ENCODE measurements at places on chromosomes 5 and 9.
A peak's percentile ranks its signal among the peaks of the same experiment; 100 is the strongest.

- DNase-seq: no peak
These were observed 420.4 kb downstream of the CETN3 start for GRCh38 chr5:89988998-89989655.

DNA sequence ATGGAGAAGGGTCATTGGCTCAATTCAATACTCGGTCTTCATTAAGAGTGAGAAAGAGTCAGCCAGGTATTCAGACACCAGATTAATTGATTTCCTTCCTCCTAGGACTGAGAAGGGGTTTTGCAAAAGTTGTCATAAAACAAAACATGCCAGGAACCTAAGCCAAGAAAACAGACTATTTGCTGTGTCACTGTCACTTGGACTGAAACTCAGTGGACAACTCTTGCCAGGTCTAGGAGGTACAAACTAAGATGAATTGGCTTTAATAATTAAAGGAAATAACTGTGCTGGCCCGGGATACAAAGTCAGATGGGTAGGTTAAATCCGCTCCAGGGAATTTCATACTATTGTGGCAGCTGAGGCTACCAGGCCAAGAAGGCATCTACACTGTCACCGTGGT, 71.1 kb upstream of the TBC1D9B start:
- DNase-seq: no peak

DNA sequence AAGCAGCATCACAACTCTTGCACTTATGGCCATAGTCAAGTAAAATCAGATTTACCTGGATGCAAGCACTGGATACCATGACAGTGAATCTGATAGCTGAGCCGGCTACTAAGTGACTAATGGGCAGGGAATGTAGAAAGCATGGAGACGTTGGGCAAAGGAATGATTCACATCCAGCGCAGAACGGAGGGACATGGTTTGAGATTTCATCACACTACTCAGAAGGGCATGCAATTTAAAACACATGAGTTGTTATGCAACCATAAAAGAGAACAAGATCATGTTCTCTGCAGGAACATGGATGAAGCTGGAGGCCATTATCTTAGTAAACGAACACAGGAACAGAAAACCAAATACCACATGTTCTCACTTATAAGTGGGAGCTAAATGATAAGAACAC, 169.1 kb upstream of the PIK3R1 start:
- DNase-seq: peak; percentile 88

- peak; percentile 86 for DNase-seq
These were observed 397.1 kb downstream of the MAN2A1 start for GRCh38 chr5:110086658-110087388.

- no peak for DNase-seq
These were observed 21.4 kb downstream of the COL27A1 start for GRCh38 chr9:114176624-114177291.

GRCh38 chr9:98495530-98495929, 213.2 kb downstream of the GABBR2 start:
- DNase-seq: no peak

GRCh38 chr5:67623078-67623477, 426.5 kb upstream of the CD180 start:
- no peak for DNase-seq

DNA sequence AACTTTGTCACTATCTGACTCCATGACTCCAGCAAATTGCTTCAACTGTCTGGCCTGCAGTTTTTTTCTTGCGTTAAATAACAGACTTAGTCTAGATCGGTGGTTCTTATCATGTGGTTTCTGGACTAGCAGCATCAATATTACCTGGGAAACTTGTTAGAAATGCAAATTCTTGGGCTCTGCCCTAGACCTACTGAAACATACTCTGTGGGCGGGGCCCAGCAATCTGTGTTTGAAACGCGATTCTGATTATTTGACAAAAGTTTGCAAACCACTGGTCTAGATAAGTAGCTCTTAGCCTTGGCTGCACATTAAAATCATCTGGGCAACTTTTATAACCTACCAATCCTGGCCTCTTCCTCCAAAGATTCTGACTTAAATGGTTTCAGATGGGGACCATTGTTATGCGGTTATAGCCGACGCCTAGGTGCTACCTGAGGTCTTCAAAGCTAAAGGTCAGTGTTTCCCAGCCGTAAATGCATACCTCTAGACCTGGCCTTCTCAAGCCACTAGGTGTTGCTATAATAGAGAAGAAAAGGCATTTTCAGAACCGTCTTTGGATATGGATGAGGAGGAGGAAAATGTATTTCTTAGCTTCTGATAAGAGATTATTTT, 74.0 kb downstream of the C9orf85 start:
- no peak for DNase-seq

- DNase-seq: no peak
These were observed 473.5 kb upstream of the DAP start for GRCh38 chr5:11234501-11234911.

- DNase-seq: peak; percentile 10
These were observed 8.3 kb downstream of the BHMT2 start for GRCh38 chr5:79077680-79078365.

DNA sequence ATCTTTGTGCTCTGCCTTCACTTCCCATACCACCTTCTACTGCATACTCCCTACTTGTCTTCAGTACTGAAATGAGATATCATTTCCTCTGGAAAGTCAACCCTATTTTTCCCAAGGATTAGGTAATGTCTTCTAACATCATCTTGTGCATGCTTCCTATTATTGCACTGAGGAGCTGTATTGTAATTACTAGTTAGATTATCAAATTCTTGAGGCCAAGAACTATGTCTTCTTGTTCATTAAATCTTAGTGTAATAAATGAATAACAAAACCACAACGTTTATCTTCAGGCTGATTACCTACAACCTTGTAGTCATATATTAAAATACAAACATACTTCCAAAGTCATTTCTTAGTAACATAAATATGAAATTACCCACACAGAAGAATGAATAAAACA, 87.9 kb upstream of the POU5F2 start:
- DNase-seq: no peak

DNA sequence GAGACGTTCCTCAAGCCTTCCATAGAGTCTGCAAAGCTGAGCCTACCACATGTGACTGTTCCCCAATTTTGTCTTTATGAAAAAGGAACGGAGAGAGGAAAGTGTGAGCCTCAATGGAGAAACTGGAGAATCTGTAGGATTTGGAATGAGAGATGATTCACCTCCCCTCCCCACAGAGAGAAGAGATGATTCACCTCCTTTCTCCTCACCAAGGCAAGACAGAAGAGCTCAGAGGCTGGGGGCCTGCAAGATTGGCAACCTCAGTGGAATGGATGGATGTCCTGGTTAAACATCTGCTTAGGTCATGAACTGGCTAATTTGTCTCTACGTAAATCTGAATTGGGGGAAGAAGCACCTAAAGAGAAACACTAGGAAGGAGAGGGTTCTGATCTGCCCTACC, 17.0 kb upstream of the MOCS2 start:
- peak; percentile 63 for DNase-seq

- DNase-seq: peak; percentile 95
These were observed 11.8 kb upstream of the ACTBL2 start for GRCh38 chr5:57494104-57495098.

DNA sequence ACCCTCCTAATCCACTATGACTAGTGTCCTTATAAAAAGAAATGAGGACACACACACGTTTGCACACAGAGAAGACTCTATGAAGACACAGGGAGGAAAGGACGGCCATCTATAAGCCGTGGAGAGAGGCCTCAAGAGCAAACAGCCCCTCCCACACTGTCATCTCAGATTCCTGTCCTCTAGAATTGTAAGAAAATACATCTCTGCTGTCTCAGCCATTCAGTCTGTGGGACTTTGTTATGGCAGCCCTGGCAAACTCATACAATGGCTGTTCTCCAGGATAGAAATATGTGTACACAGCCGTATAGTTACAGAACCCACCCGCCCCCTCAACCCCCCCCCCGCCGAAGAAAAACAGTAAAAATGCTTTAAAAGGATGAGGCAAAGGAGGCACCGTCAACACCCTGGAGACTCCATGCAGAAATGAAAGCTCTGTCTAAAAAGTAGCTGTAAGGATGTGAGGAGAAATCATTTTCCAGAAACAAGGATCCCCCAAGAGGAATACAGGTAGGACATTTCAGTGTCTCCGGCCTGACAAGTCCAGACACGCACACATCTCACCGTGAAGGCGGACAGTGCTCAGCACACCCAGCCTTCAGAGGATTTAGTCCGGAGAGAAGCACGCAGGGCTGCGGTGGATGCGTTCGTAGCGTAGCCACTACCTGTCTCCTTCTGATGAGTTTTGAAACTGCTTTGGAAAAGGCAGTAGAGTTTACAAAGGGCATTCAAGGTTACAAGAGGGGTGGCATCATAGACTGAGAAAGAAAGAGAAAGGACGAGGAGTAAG, 110.8 kb upstream of the ERCC6L2 start:
- DNase-seq: no peak

DNA sequence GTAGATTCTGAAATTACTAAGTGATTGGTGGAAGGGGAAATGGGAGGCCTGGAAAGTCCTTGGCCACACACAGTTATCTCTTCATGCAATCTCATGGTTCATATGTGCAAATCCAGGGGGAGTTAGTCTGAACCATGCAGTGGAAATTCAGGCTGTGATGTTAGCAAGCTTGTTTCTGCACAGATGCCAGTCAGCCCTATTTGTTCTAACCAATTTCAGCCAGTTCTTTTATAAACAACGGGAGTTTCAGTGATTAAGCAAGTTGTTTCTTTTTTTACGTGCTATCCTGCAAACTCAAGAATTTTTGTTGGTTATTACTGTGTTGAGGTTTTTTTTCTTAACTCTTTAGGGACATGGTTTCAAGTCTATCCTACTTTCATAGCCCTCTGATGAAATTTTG, 298.0 kb downstream of the FER start:
- no peak for DNase-seq

GRCh38 chr5:178504340-178504960, 85.7 kb downstream of the COL23A1 start:
- DNase-seq: no peak

DNA sequence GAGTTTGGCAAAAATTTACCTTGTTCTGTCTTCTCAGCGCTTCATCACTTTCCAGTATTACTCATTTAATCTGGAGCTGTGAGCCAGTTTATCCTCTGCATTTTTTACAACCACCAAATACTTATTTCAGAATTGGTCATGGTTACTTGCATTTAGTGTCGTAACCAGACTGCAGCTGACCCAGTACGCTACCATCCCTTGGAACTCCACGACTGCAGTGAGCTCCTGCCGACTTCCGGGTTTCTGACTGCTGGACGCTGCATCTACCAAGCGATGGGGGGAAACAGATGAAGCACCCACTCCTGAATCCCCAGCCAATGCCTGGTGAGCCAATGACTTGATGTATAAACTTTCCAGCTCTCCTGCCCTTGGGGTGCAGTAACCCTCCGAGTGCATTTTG, 174.4 kb upstream of the PRLR start:
- DNase-seq: no peak

DNA sequence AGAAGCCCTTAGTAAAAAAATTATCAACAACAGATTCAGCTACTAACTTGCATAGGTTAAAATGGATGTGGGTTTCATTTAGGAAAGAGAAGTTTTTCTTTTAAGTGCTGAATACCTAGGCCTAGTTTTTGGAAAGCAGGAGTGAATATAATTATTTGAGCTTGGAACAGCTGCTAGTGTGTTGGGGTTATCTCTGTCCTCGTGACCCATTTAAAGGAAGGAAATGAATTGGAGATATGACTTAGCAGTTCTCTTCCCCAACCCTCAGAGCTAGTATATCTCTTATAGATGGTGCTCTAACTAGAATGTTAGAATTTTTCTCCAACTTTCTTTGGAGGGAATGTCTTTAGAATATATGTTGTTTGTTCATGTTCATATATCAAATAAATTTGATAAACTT, 38.6 kb downstream of the ZNF366 start:
- DNase-seq: no peak

- peak; percentile 45 for DNase-seq
These were observed 46.1 kb upstream of the RIC1 start for GRCh38 chr9:5582835-5583195.

DNA sequence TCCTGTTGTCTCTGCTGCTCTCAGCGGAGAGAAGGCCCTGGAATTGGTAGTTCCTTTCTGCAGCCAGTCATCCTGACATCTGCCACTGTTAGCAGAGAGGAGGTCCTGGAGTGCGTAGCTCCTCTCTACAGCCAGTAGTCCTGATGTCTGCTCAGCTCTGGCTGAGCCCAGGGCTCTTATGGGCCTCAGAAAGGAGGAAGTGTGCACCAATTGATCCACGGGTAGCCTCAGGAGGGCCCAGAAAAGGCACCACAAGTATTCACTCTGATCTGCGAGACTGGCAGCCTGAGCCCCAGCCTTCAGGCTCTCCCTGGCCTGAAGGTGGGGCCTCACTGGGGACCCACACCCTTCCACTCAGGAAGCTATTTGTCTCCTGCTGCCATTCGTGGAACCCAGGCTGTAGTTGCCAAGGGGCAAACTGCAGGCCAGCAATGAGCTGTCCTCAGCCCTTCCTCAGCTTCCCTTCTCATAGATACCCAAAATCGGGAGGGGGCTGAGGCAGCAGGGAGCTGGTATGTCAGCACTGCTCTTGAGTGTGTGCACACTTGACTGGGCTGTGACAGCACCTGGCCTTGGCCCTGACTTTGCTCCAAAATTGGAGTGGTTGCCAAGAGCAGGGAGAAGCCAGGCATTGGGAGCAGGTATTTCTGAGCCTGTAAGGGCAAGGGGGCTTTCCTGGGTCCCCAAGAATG, 1049.5 kb upstream of the ACO1 start:
- no peak for DNase-seq

- DNase-seq: peak; percentile 66
These were observed 89.7 kb upstream of the SAP30L start for GRCh38 chr5:154356020-154356655.

- DNase-seq: no peak
These were observed 105.8 kb downstream of the INVS start for GRCh38 chr9:100204796-100205195.

DNA sequence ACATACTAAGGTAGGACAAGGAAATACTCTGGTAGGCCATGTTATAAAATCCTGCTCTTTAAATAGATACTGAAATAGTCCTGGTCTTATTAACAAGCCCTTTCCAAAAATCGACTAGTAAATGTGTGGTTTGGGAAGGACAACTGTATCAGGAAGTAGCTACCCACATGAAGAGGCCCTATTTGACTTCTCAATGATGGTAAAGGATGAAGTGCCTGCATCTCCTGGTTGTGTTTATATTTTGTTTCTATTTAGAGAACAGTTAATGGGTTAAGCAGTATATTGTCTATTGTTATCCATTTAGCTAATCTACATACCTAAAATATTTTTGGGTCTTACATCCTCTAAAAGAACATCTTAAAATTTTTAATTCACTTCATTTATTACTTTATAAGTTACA, 12.5 kb downstream of the GDF9 start:
- DNase-seq: no peak

- peak; percentile 94 for DNase-seq
These were observed 352.7 kb downstream of the SPOCK1 start for GRCh38 chr5:137146402-137146890.

- no peak for DNase-seq
These were observed 7.2 kb downstream of the C9orf72 start for GRCh38 chr9:27566118-27566517.

GRCh38 chr5:178240766-178241165, 8.2 kb upstream of the PHYKPL start:
- no peak for DNase-seq

DNA sequence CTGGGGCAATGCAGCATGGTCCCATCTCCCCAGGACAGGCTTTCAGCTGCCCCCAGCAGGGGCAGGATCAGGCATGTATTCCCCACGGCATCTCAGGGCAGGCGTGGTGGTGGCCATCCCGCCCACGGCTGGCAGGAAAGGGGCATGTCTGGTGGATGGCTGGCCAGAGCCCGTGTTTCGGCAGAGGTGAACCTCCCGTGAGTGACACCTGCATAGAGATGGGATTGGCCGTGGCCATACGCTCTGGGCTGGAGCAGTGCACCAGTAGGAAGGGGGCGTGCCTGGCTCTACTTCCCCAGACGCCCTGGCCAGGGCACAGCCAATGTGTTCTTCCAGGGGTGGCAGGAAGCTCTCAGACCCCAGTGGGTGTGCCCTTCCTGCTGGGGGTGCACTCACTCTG, 139.1 kb downstream of the ZNF354C start:
- no peak for DNase-seq
